ENCODE measurements at places on chromosomes 6 and 20.

DNA sequence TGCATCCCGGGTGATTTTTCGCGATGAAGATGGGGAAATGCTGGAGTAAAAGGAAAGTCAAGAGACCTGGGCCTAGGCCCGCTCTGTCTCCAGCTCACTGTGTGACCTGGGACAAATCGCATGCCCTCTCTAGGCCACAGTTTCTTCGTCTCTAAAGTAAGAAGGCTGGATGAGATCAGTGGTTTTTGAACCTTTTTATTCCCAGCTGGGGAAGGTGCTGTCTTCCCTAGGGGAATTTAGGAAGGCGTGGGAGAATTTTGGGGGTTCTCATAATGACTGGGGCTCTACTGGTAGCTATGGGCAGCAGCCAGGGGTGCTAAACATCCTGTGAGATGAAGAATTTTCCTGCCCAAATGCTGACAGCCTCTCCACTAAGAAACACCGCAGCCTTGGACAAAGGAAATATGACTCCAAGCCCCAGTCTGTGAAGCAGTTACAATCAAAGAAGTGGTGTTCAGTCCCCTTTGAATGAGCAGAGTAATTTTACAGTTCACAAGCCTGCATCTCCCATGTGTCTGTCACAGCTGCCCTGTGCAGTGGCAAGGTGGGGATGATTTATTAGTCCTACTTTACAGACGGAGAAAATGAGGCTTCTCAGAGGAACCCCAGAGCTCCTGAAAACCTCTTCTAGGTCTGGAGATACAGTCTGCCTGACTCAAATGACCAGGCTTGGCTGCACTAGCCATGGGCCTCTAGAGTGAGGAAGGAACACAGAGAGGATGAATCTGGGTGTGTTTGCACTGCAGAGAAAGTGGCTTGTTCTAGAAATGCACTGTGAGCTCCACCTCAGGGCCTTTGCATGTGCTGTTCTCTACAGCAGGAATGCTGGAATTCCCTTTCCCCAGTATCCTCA lies 57.2 kb downstream of the RAB44 start:
- no peak for DNase-seq

DNA sequence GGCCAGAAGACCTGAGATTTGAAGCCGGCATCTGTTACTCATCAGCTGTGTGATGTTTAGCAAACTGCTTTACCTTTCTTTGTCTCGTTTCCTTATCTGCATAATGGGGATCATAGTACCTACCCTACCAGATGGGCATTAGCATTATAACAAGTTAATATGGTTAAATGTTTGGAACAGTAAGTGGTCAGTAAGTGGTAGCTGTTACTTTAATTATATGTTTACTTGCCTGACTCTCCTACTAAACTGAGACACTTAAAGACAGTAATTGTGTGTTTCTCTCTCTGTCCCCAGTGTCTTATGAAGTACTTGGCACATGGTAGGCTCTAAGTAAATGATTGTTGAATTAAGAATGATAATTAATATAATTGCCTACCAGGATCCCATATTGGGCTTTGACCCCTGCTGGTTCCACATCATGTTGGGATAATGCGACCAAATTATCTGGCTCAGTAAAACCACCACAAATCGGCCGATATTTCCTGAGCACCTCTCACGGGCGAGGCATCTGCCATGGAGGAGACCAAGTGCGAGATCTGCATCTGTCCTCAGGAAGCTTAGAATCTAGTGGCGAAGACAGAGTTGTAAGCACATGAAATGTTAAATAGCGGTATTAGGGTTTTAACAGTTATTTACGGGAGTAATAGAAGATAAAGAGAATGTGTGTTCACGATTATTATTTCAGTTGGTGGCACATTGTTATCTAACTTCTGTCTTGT lies 31.4 kb downstream of the PTK7 start:
- DNase-seq: no peak

DNA sequence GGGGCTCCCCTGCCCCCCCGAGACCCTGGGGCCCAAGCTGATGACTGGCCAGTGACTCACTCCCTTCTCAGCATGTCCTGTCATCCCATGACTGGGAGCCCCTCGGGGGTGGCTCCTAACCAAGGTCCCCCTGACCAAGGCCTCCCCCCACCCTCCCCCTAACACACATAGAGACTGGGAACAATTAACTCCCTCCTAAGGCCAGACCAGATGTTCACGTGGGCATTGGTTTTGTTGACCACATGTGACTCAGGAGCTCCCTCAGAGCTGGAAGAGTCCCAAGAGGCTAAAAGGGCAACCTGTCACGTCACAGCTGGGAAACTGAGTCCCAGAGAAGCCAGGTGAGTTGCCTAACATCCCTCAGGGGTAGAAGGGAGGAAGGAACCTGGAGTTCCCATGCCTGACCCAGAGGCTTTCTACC lies 10.6 kb upstream of the CCN5 start:
- no peak for DNase-seq

- DNase-seq: no peak
These were observed 62.7 kb upstream of the TRAF3IP2 start for GRCh38 chr6:111668410-111668809.

DNA sequence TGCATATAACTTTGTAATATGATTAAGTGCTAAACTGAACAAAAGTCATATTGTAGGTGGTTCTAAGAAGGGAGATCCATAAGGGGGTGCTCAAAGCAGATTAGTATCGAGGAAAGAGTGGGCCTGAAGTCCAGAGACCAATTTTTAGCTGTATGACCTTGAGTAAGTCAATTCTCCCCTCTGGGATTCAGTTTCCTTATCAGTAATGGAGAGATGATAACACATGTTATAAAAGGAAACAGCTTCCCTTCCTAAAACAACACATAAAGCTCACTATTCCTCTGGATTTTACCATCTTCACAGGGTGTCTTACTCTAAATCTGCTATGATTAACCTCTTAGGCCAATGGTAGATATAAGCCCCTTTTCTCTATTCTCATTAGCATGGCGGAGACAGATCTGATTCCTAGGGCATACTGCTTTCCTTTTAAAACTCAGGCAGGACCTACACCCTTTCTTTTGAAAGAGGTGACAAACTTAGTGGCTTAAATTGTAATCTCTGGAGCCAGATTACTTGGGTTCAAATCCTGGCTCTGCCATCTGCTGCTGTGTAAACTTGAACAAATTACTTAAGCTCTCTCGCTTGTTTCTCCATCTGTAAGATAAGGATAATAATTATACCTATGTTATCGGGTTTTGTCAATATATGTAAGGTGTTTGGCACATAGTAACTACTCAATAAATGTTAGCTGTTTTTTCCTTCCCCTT lies 39.5 kb downstream of the ACSS2 start:
- DNase-seq: no peak

- DNase-seq: no peak
These were observed 93.9 kb upstream of the HEY2 start for GRCh38 chr6:125655511-125655910.

Measured in stimulated activated CD8-positive, alpha-beta memory T cell treated with anti-CD3 and anti-CD28 coated beads, Interleukin-4, amount 100 ng/mL, for 4 hours (primary cell).